ENCODE measurements at places on chromosomes 6 and 20.
A peak's percentile ranks its signal among the peaks of the same experiment; 100 is the strongest.

- no peak for DNase-seq
Measured at GRCh38 chr6:81981812-81982211, 229.3 kb upstream of the TENT5A start.

- no peak for DNase-seq
Measured at GRCh38 chr20:4966826-4967751, 34.2 kb downstream of the SLC23A2 start.

DNA sequence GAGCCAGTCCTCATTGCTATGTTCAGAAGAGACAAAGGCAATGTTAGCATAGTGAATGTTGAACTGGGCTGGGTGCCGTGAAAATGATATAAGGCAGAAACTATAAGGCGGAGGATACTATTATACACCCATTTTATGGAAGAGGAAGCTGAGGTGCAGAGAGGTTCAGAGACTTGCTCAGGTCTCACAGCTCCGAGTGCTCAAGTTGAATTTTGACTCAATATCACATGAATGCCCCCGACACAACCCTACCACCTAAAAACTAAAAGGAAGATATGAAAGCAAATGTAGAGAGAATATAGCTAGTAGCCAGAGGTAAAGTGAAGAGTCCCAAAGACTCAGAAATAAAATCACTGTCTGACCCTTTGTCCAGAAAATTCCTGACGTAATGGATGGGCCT, 56.7 kb downstream of the PPP1R16B start:
- DNase-seq = no peak

DNA sequence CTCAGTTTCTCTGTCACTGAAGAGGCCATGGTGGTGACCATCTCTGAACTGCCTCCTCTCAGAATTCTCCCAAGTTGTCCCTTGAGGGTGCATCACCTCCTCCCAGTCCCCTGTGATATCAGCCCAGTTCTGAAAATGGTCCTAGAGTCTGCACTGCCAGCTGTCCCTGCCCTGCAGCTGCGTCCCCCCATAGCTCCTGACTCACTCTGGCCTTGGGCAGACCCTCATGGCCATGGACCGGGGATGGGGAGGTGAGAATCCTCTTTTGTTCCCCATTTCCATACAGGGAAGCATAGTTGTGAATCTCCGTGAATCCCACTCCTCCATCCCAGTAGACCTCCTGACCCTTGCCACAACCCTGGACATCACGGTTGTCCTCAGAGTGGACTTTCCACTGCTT, 4.5 kb downstream of the ETV7 start:
- no peak for DNase-seq

DNA sequence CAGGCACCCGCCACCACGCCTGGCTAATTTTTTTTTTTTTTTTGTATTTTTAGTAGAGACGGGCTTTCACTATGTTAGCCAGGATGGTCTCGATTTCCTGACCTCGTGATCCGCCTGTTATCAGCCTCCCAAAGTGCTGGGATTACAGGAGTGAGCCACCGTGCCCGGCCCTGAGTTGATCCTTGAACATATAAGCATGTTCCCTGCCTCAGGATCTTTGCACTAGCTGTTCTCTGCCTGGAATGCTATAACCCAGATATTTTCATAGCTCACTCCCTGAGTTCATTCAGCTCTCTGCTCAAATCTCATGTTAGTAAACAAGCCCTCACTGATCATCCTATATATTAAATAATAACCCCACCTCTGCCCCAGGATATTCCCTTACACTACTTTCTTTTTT, 9.0 kb upstream of the DLK2 start:
- no peak for DNase-seq

- no peak for DNase-seq
Measured at GRCh38 chr20:31606804-31607639, 1.9 kb downstream of the ID1 start.

DNA sequence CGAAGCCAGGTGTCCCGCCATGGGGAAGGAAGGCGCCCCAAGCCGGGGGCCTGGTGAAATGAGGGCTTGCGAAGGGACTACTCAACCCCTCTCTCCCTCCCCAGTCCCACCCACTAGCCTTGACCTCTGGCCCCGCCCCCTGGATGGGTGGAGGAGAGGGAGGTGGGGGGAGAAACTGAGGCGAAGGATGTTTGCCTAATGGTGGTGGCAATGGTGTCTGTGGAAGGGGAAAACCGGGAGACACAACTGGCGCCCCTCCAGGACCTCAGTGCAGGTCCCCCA, at the start of gene POU5F1:
Gene POU5F1 (minus strand): TSS at position 83 of the 282 bp plus-strand sequence. CDS start 62 bp downstream, at position 21.
- no peak for DNase-seq

DNA sequence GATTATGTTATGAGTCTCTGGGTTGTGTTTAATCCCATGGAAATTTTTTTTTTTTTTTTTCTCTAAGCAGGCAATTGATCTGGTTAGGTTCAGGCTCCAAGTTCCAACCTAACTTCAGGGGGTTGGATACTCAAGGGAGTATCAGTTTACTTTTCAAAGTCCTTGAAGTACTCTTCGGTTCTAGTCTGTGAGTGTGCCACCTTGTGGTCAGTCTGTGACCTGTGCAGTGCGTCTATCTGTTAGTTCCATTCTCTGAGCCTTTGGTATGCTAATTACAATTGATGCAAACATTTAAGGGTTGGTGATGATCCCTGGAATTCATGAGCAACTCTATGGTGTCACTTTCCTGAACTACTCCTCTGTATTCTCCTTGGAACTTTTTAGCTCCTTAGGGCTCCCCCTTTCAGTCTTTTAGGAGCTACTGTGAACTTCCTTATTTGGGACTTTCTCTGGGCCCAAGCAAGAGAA, 342.0 kb downstream of the SOX4 start:
- no peak for DNase-seq

- no peak for DNase-seq
Measured at GRCh38 chr6:109874621-109875020, 103.5 kb upstream of the GPR6 start.

DNA sequence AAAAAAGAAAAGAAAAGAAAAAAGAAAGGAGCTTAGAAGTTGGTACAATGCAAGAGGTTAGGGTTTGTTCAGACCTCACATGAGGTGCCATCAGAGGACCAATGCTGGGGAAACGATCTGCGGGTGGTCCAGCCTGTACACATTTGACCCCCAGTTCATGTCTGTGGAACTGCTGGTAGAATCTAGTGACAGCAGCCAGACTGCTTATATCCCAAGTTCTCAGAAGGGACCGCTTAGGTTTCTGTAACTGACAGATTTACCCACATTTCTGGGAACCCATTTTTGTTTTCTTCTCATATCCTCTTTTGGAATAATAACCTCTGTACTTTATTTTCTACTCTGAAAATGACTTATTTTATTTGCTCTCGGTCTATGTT, 4.7 kb downstream of the PPP1R18 start:
- no peak for DNase-seq

GRCh38 chr20:50704971-50705370, 13.6 kb upstream of the RIPOR3 start:
- no peak for DNase-seq

DNA sequence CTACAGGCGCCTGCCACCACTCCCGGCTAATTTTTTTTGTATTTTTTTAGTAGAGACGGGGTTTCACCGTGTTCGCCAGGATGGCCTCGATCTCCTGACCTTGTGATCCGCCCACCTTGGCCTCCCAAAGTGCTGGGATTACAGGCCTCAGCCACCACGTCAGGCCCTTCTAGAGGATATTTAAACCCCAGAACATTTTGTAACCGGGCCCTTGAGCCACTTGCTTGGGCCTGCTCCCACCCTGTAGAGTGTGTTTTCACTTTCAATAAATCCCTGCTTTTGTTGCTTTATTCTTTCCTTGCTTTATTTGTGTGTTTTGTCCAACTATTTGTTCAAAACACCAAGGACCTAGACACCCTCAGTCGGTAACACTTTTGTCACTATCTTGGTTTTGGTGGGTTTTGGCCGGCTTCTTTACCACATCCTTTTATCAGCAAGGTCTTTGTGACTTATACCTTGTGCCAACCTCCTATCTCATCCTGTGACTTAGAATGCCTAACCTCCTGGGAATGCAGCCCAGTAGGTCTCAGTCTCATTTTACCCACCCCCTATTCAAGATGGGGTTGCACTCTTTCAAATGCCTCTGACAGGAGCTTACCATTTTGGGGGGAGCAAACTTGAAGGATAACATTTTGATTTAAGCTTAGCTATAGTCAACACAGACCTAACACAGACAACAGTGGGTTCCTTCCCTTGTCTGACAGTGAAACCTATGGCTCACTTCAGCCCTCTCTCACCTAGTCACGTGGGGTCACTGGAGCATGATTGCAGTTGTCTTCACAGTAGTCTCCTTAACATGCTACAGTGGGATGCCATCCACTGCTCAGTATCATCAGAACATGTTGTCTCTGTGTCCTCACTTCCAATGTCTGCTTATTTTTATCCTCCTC, 27.9 kb upstream of the KIF6 start:
- no peak for DNase-seq

- DNase-seq = no peak
Measured at GRCh38 chr6:34082864-34083626, 62.8 kb downstream of the GRM4 start.

DNA sequence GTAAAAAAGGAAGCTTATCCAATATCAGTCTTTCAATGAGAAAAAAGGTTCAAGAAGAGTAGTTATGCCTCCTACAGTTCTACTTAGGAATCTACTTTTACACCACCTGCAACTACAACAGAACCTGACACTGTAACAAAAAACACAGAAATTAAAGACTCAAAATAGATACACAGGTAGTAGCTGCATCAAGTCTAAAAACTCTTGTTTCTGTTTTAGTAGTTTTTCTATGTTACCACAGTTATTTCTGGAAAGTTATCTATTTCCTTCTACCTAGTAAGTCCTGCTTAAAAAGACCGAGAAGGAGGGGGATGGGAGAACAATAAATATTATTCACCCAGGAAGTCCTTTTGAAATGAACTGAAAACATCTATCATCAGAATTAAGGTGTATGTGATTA, 52.5 kb downstream of the ATG5 start:
- DNase-seq = no peak

DNA sequence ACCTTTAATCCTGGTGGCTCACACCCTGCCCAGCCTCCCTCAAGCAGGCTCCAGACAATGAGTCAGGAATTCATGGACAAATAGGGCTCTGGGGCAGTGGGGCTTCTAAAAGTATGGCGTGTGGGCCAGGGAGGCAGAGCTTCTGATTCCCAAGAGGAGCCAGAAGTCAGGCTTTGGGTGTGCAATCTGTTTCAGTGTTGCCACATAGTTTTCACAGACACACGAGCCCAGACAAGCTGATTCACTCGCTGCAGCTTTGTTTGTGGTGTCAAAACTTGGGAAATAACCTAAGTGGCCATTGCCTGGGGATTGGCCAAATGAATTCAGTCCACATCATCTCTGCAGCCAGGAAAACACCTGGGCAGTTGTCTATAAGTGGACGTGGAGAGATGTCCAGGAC, 9.2 kb downstream of the PEDS1 start:
- DNase-seq = no peak

DNA sequence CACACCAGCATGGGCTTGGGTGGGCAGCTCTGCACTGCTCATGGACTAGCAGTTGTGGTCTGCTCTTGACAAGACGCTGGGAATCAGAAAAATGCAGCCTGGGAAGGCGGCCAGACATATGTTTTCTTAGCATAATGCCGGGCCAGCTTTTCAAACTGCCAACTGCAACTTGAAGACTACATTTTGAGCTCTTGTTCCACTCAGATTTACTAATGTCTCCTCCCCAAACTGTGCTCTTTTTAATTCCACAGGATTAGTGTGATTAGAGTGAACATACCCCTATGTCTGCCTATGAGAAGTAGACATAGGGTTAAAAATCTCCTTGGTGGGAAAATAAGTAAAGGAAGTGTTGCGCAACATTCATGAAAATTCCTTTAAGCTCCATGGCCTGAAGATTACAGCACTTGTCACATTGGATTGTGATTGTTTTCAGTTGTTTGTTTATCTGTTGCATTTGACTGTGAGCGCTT, 5.3 kb upstream of the FNDC1 start:
- DNase-seq = no peak

DNA sequence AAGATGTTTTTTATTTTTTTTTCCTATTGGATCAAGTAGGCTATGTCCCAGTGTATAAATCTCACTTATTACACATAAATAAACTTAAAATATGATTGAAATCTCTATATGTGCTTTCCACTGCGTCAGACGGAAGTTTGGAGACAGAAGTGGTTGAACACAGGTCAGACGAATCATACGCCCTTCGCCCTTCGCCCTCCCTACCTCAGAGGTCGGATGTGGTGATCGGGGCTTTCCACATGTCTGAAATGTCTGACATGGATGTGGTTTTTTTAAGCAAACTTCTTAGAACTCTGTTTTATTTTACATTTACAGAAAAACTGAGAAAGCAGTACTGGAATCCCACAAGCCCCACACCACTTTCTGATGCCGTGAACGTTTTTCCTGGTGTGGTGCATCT, 344.4 kb downstream of the THBS2 start:
- DNase-seq = no peak

DNA sequence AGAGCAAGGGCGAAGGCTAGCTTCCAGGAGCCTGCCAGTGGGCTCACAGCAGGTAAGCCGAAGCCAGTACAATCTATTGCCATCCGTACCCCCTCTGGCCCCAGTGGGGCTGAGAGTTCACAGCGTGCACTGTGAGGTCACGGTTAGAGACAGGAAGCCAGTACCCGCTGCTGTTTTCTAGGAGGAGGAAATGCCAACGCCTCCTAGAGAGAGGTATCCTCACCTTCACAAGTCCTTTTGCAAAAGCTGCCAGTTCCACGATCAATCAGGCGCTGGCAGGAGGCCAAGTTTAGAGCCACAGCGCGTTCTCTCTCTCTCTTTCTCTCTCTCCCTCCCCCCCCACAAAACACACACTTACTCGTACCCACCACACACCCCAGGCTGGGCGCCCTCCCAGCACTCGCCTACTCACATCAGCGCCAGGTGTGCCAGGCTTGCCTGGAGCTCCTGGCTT, 22.5 kb downstream of the COL9A1 start:
- DNase-seq = peak; percentile 18

GRCh38 chr6:130198483-130199035, 24.2 kb downstream of the SAMD3 start:
- DNase-seq = no peak

GRCh38 chr6:142478117-142478516, 176.3 kb downstream of the ADGRG6 start:
- no peak for DNase-seq

DNA sequence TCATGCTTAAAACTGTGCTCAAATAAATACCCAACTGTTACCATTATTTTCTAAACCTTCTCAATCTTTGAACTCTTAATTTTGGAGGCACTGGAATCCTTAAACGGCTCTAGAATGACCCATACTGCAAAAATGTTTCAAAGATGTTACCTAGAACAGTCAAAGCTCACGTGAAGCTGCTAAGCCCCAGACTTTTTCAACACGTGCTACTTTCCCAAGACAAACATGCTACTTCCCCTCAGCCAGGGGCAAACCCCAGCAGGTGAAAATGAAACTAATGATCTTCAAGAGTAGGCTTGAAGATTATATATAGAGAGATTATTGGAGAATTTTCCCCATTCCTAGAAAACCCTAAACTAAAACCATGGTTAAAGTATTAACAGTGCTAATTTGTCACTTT, 28.1 kb downstream of the HUS1B start:
- no peak for DNase-seq

GRCh38 chr6:32105433-32105832, 3.7 kb downstream of the TNXB start:
- no peak for DNase-seq

- DNase-seq = no peak
Measured at GRCh38 chr6:11172501-11173327, 59.8 kb downstream of the NEDD9 start.

GRCh38 chr6:79373246-79373645, 138.8 kb upstream of the HMGN3 start:
- no peak for DNase-seq

All from NCI-H187 treated with DMSO at 0.1 percent for 48 hours (cell line).